ENCODE measurements at places on chromosomes 13 and 19. TPM values are rescaled to one million over a fixed set of nuclear protein-coding genes. Genes with fewer than 3 reads are reported as not detected.

DNA sequence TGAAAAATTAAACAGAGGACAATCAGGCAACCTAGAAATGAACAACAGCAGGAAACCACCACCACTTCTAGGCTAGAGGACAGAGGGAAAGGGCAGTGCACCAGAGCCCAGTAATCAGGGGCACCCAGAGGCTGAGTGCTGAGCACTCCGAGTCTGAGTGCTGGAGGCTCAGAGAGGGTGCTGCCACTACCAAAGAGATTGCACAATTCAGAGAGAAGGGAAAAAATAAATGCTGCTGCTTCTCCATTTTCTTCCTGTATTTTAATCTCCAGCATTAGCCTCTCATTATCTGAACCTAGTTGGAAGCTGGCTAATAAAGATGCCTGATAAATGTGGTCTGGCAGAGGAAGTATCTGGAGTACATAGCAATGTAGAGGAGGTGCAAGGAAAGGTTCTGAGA is 11.8 kb upstream of the ZNF175 start:
- DNase-seq: no peak

DNA sequence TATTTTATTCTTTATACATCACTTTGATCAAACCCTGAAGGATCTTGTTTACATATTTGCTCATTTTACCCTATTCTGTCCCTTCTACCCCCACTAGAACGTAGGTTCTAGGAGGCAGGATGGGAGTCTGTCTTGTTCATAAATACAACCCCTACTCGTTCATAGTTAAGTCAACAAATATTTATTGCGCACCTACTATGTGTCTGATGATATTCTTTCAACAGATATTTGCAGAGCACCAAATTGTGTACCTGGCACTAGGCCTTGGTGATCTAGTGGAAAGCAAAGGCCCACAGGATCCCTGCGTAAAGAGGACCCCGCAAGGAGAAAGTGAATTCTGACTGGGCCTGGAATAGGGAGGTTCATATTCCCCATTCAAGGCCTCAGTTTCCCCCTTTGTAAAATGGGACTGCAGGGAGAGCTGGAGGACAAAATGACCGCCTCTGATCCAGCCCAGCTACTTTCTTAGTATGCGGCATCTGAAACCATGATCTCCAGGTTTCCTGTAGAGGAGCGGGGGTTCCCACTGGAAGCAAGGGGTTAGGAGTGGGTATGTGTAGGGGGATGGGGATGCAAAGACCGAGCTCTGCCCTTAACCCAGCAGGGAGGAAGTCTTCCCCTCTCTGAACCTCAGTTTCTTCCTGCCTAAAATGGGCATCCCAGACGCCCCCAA is 534 bp upstream of the GEMIN7 start:
- DNase-seq: no peak

Gene NLRP4
- total RNA-seq: not detected

Gene CLDND2
- not detected for total RNA-seq

Measured in dermis blood vessel endothelial cell (primary cell).